AG04450 (cell line): ENCODE measurements at places on chromosomes 5 and 9. TPM values are rescaled to one million over a fixed set of nuclear protein-coding genes. Genes with fewer than 3 reads are reported as not detected.

Gene DMRT3
- not detected in 2 replicates for polyA plus RNA-seq

Gene PCDHB9
- polyA plus RNA-seq = 0.22 and 0.45 TPM in 2 replicates

Gene SNAPC3
- 31.8 and 45.3 TPM in 2 replicates for polyA plus RNA-seq

Gene INSL4
- 0.05 TPM in 1 of 2 replicates, not detected in the other for polyA plus RNA-seq

Gene SH3TC2
- polyA plus RNA-seq = 1.3 and 1.6 TPM in 2 replicates

Gene PDE8B
- polyA plus RNA-seq = 0.02 TPM in 2 replicates

Gene PCDHA1
- 0.06 and 0.09 TPM in 2 replicates for polyA plus RNA-seq

Gene EXOSC2
- 22.9 and 29.5 TPM in 2 replicates for polyA plus RNA-seq

Gene BRD9
- 10.6 and 14.4 TPM in 2 replicates for polyA plus RNA-seq

Gene SLC6A7
- not detected in 2 replicates for polyA plus RNA-seq

Gene MSX2
- polyA plus RNA-seq = 7.2 and 9.5 TPM in 2 replicates

Gene SLC6A18
- polyA plus RNA-seq = not detected in 2 replicates

Gene FBXO38
- 40.9 and 42.5 TPM in 2 replicates for polyA plus RNA-seq

Gene KLHL9
- polyA plus RNA-seq = 32.4 and 42.2 TPM in 2 replicates

Gene SPATA31A3
- polyA plus RNA-seq = not detected in 2 replicates
